ENCODE measurements at places on chromosomes 5 and 9. TPM values are rescaled to one million over a fixed set of nuclear protein-coding genes. Genes with fewer than 3 reads are reported as not detected.

PCDHGA10 gene
- 0.31 TPM for total RNA-seq

RBM22 gene
- 102 TPM for total RNA-seq

PCDHA9 gene
- not detected for total RNA-seq

ZNF474 gene
- 0.42 TPM for total RNA-seq

CDH9 gene
- total RNA-seq: not detected

NR2F1-AS1 gene
- not detected for total RNA-seq

NIM1K gene
- 0.26 TPM for total RNA-seq

GLRA1 gene
- not detected for total RNA-seq

SLC26A2 gene
- 14.7 TPM for total RNA-seq

PCDHGA7 gene
- 0.42 TPM for total RNA-seq

C9 gene
- total RNA-seq: not detected

TMEM174 gene
- total RNA-seq: not detected

UQCRQ gene
- total RNA-seq: 101 TPM

ZMAT2 gene
- 59.6 TPM for total RNA-seq

ABITRAM gene
- 9.2 TPM for total RNA-seq

F2RL1 gene
- total RNA-seq: 3.1 TPM
